ENCODE measurements at places on chromosomes 11 and 22. TPM values are rescaled to one million over a fixed set of nuclear protein-coding genes. Genes with fewer than 3 reads are reported as not detected.

PANX2 gene
- 8.0 TPM for total RNA-seq

PLAAT2 gene
- not detected for total RNA-seq

POU2AF3 gene
- not detected for total RNA-seq

EFCAB6 gene
- total RNA-seq: 0.52 TPM

OR52H1 gene
- total RNA-seq: not detected

CTSW gene
- not detected for total RNA-seq

CDC42EP1 gene
- total RNA-seq: 160 TPM

GAB4 gene
- not detected for total RNA-seq

UCP3 gene
- total RNA-seq: 1.3 TPM

KCNK4 gene
- not detected for total RNA-seq

LDHAL6A gene
- not detected for total RNA-seq

ARVCF gene
- 42.8 TPM for total RNA-seq

ASPHD2 gene
- 4.1 TPM for total RNA-seq
